ENCODE measurements at places on chromosomes 5 and 9. TPM values are rescaled to one million over a fixed set of nuclear protein-coding genes. Genes with fewer than 3 reads are reported as not detected.

MROH2B gene
- not detected for total RNA-seq

PDE8B gene
- not detected for total RNA-seq

SCGB3A2 gene
- total RNA-seq, result not detected

SPATA31D4 gene
- not detected for total RNA-seq

ALDH1A1 gene
- not detected for total RNA-seq

All from CD8-positive, alpha-beta T cell (primary cell).